ENCODE measurements at places on chromosomes 5 and 9. TPM values are rescaled to one million over a fixed set of nuclear protein-coding genes. Genes with fewer than 3 reads are reported as not detected.

DNA sequence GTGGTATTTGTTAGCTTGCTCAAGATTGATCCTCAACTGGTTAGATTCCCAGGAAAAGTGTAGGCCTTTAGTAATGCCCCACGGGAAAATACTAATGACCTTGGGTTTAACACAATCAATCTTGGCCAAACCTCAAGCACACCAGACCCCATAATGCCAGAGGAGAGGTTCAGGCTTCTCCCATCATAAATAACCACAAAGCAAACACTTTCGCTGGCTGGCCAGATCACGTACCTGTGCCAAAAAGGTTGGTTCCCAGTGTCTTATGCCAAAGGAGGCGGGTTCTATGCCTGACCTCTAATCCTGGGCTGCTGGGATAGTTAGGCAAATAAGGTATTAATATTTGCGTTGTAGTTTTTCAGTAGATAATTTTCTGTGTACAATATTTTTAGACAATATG, 379.2 kb upstream of the CDH18 start:
- no peaks in the 10 kb centered on the region for H3K36me3 ChIP-seq
- DNase-seq = no peak
- H3K4me3 ChIP-seq = no peak overlapping the region
- H3K4me1 ChIP-seq = no peaks in the 10 kb centered on the region
- no peak overlapping the region for H3K27ac ChIP-seq

The LTC4S gene
- total RNA-seq = 1.5 TPM

The PRRC2B gene
- total RNA-seq = 179 TPM

The FAM200C gene
- total RNA-seq = 0.46 TPM

GRCh38 chr9:126704157-126704891, 90.6 kb downstream of the LMX1B start:
- H3K4me1 ChIP-seq = peaks cover 15% of the 10 kb centered on the region
- no peak overlapping the region for H3K27ac ChIP-seq
- H3K27me3 ChIP-seq = peaks cover 18% of the 10 kb centered on the region
- no peak overlapping the region for H3K4me3 ChIP-seq
- DNase-seq = no peak

DNA sequence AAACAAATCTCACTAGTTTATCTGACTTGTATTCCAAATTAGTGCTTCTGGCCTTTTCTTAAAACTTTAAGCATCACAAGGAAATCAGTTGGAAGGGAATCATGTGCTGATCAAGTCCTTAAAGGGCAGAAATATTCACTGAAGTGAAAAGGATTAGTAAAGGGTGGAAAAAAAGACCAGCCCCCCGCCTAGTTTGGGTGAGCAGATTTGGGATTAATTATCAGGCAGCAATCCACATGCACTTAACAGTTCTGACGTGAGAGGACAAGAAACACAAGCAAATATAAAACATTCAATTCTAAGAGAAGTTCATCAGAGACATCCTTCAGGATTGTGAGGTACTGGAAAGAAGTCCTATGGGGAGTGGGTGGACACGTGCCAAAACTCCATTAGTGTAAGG, at the start of gene TYRP1:
Gene TYRP1, plus strand, starts transcription at position 245 of the 400 bp plus-strand sequence. CDS start 612 bp downstream, outside the sequence.
- no peak within 1 kb of the TSS for H3K27ac ChIP-seq
- H3K4me3 ChIP-seq = no peak within 1 kb of the TSS
- DNase-seq = no peak
- H3K36me3 ChIP-seq = no peaks in the 10 kb centered on the region
